Renal cortex interstitium (tissue), 15 donors: ENCODE measurements at places on chromosomes 1 and 21. TPM values are rescaled to one million over a fixed set of nuclear protein-coding genes. Genes with fewer than 3 reads are reported as not detected.
A peak's percentile ranks its signal among the peaks of the same experiment; 100 is the strongest.

GRCh38 chr21:30880914-30881313 lies 466 bp downstream of the KRTAP11-1 start:
- DNase-seq, result no peak

GRCh38 chr1:77036560-77036959 lies 169.3 kb downstream of the ST6GALNAC5 start:
- no peak for DNase-seq

- DNase-seq, result peak; percentile 85
Measured at GRCh38 chr1:27528818-27529703, 39.1 kb upstream of the WASF2 start.

- no peak for DNase-seq
Measured at GRCh38 chr1:37471345-37472231, 2.8 kb upstream of the ZC3H12A start.

The SOD1 gene
- 252 TPM for polyA plus RNA-seq
